Left ventricle myocardium superior (tissue), 1 donor: ENCODE measurements at places on chromosomes 11 and 22. TPM values are rescaled to one million over a fixed set of nuclear protein-coding genes. Genes with fewer than 3 reads are reported as not detected.

Gene CHST1
- total RNA-seq, result 2.5 TPM

Gene DNAJB7
- not detected for total RNA-seq

Gene TMPRSS5
- 0.69 TPM for total RNA-seq

Gene NCR3LG1
- total RNA-seq, result 0.55 TPM

Gene SCN2B
- total RNA-seq, result 19.6 TPM

Gene GDPD4
- total RNA-seq, result not detected

Gene HSD17B12
- 67.8 TPM for total RNA-seq

Gene CALCA
- total RNA-seq, result not detected

Gene CHRDL2
- total RNA-seq, result 3.9 TPM

Gene NOX4
- total RNA-seq, result 1.5 TPM

Gene DBX1
- not detected for total RNA-seq

Gene LRRN4CL
- total RNA-seq, result 3.4 TPM

Gene TBX1
- total RNA-seq, result 3.6 TPM

Gene CDC42BPG
- total RNA-seq, result 0.40 TPM

Gene THY1
- total RNA-seq, result 1.5 TPM

Gene DDTL
- total RNA-seq, result 1.6 TPM

Gene KRTAP5-9
- total RNA-seq, result not detected

Gene FGF4
- not detected for total RNA-seq

Gene PPARA
- total RNA-seq, result 78.9 TPM

Gene LSP1
- total RNA-seq, result 22.9 TPM

Gene SCN4B
- total RNA-seq, result 11.0 TPM

Gene PLXNB2
- 81.7 TPM for total RNA-seq

Gene PLAAT5
- total RNA-seq, result 1.5 TPM

Gene ALX4
- total RNA-seq, result 0.07 TPM

Gene HBB
- total RNA-seq, result 61.2 TPM

Gene CD3D
- total RNA-seq, result 1.6 TPM

Gene ANO1
- 6.8 TPM for total RNA-seq

Gene OR52N2
- not detected for total RNA-seq
